ENCODE measurements at places on chromosomes 4 and X.

GRCh38 chr4:150072906-150073714 is 5.1 kb upstream of the DCLK2 start:
- DNase-seq, result no peak

- DNase-seq, result no peak
These were observed 54.6 kb upstream of the MCF2 start for GRCh38 chrX:139762400-139763183.

- no peak for DNase-seq
These were observed 121.2 kb upstream of the BANK1 start for GRCh38 chr4:101669138-101669831.

GRCh38 chr4:118973295-118973694 is 84.6 kb downstream of the SYNPO2 start:
- no peak for DNase-seq

DNA sequence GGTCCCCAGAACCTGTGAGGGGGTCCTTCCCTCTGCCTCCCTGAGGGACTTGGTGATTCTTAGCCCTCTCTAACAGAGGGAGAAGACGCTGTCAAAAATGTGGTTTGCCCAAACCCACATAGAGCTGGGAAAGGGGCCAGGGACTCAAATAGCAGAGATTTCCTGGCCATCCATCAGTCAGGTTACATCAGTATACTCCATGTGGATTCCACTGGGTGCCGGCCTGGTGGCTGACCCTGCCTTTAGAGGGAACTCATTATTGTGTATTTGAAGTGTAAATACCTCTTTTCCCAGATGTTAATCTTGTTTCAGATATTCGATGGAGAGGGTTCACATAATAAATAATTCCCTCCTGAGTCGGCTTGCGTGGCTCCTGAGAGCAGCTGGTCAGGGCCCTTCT is 130.3 kb downstream of the TBL1X start:
- DNase-seq, result no peak

- DNase-seq, result no peak
These were observed 84.4 kb downstream of the CFAP299 start for GRCh38 chr4:80419946-80420345.

DNA sequence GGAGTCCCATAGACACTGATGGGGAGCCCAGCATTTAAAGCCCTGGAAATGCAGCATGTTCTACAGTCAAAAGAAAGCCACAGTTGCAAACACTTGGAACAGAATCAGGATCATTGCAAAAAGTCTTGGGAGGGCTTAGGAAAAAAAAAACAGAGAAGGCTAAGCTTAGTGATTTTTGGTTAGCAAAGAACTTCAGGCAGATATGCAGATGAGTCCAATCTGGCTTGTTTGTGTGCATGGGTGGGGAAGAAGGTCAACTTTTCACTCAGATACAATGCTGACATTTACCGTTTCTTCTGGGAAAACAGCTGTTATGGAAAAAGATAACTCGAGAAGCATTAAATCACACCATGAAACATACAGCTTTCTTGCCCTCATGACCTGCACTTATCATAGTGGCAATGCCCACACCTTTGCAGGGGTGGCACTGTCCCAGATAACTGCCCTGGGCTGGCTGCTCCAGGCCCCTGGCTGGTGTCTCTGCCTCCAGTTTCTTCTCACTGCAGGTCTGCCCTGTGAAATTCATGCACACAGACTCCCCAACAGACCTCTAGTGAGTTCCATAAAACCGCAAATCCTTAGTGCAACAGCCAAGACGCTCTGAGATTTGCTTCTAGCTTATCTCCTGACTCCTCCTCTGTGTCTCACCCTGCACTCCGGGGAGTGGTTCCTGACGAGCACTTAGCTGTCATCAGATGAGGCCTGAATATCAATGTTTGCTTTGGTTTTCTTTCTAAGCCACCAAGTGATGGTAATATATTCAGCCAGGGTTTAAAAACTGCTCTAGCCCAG is 99.2 kb downstream of the DRD5 start:
- no peak for DNase-seq

DNA sequence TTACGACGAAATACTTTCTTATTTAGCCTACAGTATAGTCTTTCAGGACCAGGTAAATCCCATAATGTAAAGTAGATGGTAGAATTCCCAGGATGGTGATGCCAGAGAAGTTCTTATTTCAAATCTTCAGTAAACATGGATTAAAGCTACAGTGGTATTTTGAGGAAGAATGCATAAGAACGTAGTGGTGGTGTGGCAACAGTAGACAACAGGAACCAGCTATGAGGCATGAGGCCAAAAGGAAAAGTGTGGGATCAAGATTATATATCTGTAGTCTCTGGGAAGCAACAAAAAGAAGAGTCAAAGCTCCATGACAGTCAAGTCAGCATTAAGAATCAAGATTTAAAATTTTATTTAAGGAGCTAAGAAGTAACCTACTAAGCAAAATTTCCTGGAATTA is 60.2 kb downstream of the METTL14 start:
- DNase-seq, result no peak

GRCh38 chr4:145820407-145820806 is 118.2 kb downstream of the ZNF827 start:
- DNase-seq, result no peak

DNA sequence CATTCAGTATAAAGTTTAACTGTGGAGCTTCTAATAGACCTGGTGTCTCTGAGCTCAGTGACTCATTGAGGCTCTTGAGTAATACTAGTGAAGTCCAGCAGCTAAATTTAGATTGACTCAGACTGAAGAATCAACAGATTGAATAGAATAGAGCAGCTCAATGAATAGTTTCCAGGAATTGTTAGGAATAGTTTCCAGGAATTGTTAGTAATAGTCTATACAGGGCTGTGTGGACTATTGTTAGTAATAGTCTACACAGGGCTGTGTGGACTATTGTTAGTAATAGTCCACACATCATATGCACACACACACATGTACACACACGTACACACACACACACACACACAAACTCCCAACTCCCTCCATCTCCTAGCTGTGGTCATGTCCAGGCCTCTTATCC is 3.0 kb downstream of the GIMD1 start:
- no peak for DNase-seq

GRCh38 chr4:123390846-123391456 is 5.6 kb upstream of the SPRY1 start:
- no peak for DNase-seq
